ENCODE measurements at places on chromosomes 16 and 17.

- ATAC-seq = no peak
These were observed 2.3 kb upstream of the PPP1R9B start for GRCh38 chr17:50152736-50153135.

DNA sequence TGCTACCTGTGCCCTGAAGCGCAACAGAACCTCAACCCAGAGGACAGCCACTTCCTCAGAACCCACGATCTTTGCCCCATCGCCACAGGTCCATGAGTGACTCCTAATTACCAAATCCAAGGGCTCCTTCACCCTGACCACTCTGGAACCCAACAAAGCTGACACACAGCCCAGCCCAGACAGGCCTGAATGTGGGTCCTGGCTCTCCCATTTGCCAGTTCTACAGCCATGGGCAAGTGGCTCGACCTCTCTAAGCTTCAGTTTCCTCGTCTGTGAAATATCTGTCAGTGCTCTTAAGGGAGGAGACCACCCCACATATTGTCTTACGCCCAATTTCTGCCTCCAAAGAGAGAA lies 18.0 kb upstream of the ENDOV start:
- peak; percentile 48 for ATAC-seq

DNA sequence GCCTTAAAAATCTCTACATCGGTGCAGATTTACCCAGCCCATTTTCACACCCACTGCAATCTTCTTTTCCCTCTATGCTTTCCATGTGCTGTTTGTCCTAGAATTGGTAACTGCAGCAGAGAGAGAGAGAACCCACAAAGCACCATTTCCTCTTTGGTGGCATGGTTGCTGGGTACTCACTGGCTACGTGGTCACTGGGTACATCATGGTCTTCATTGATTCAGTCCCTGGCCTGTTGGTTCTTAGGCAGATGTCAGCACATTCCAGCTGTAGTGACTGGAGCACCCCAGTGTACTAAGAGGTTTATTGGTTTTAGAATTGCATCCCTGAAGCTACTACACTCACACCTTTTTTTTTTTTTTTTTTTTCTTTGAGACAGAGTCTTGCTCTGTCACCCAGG lies 156.1 kb upstream of the CACNG5 start:
- no peak for ATAC-seq

DNA sequence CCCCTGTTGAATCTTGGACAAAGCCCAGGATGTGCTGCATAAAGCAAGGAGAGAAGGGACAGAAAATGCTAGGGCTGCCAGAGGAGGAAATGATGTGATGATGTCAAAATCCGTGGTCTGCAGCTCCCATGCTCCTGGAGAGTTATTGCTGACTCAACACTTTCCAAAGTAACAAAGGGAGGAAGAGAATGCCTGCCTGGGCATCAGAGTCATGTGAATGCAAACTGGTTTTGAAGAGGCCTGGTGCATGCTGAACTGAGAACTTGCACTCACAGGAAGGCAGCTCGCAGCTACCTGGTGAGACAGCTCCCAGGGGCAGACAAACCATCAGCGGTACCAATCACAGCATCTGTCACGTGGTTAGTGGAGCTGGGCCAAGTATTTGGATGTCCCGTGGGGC lies 2.8 kb downstream of the MARVELD3 start:
- ATAC-seq = no peak

DNA sequence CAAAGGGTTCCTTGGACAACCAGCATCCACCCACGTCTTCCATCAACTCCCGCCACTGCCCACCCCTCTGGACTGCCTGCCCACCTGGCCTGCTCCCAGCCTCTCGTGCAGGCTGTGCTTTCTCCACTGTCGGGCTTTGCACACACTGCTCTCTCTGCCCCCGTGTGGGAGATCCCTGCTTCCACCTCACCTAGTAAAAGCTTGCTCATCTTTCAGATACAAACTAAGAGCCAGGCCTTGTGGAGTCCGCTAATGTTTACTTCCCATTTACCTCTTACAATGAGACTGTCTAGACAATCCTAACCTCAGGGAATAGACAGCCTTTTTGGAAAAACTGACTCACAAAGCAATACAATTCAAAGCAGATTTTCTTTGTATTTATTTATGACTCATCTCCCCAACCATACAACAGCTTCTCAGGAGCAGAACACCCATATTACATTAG lies 67.6 kb downstream of the USP31 start:
- ATAC-seq = peak; percentile 48

DNA sequence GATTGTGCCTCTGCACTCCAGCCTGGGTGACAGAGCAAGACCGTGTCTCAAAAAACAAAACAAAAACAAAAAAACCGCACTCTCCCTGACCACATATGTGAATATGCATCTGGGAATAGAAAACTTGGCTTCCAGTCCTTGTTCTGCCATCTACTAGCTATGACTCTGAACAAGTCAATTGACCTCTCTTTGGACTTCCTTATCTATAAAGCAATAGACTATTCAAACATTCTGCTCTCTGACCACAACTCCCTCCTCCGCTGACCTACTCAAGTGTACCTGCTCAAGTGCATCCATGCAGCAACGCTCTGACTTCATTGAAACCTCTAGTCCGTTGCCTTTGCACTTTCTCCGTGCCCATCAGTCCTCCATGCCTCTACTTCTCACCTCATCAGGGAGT lies 52.6 kb upstream of the KDM6B start:
- no peak for ATAC-seq

DNA sequence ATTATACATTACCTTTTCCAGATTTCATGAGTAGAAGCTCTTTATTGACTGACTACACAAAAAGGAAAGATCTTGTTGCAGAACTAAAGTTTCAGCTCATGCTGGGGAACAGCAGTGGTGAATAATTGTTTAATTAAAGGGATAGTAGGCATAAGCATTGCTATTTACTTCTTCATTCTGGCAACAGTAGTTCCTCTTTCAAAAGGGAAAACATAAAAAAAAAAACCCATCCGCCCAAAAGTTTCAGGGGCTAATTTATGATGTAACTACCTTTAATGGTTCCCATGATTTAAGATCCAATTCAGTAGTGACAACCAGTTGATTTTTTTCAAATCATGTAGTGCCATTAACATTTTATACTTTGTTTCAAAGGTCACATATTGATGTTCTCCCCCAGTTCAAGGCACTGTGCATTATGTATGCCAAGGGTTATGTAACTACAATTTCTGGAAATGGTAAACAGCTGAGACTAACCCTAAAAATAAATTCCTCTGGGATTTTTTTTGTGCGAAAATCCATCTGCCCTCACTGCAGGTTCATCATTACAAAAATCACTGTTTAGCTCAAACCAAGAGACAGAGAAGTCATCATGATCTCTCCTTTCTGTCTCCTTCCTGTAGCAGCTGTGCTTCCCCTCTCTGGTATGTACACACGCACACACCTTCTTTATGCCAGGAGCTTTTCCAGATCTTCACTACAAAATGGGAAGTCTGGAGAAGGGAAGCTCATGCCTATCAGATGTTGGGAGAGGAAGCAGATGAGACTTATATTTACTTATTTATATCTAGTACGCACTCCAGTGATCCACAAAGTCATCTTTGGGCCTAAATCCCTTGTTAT lies 2.2 kb upstream of the PHLPP2 start:
- ATAC-seq = no peak

DNA sequence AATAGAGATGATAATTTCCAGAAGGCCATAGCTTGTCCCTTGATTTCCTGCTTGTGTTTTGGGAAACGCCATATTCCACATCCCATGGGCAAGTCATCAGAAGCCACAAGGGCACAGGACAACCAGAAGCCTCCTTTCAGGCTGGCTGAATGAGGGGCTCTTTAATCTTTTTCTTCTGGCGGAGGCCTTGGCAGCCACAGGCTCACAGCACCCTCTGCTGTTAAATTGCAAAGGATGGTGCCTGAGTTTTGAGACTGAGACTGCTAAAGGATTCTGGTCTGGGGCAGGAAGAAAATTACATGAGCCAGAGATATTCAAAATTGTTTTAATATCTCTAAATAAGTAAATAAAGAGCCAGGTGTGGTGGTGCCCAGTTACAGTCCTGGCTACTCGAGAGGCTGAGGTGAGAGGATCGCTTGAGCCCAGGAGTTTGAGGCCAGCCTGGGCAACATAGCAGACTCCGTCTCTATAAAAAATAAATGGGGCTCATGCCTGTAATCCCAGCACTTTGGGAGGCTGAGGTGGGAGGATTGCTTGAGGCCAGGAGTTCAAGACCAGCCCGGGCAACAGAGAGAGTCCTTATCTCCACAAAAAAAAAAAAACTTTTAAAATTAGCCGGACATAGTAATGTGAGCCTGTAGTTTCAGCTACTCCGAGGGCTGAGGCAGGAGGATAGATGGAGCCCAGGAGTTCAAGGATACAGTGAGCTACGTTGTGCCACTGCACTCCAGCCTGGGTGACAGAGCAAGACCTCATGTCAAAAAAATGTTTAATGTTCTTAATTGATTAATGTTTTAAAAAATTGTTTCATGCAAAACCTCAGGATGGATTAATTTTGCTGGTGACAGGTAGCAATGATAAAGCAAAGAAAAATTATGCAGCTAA lies 26.3 kb downstream of the AARSD1 start:
- ATAC-seq = no peak

- ATAC-seq = peak; percentile 55
These were observed 10.3 kb upstream of the RPL38 start for GRCh38 chr17:74192950-74193781.

- no peak for ATAC-seq
These were observed 16.7 kb downstream of the ZBTB4 start for GRCh38 chr17:7462474-7463371.

GRCh38 chr17:18182978-18183333 lies 672 bp upstream of the ALKBH5 start:
- peak; percentile 42 for ATAC-seq

GRCh38 chr17:44414394-44415155 lies 25.1 kb upstream of the ITGA2B start:
- no peak for ATAC-seq

DNA sequence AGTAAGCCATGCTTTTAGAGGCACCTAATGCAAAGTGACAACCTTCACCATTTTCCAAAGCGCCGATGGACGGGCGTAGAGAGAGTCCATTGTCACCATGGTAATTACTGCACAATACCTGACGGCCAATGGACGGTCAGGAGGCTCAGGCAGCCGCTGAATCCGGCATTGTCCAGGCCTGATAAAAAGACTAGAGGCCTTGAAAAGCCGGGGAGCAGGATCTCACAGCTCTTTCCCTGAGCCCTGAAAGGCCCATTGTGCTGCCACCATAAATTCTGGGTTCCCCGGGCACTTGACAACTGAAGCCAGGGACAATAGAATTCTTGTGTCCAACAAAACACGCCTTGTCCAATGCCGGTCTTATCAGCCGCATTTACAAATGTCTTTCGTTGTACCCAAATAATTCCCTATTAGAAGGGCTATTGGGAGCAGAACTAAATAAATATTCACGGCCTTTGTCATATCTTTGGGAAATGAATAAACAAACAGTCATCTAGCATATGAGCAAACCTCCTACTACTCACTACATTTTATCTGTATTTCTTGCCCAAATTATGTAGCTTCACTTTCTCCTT lies 62.4 kb downstream of the CDH11 start:
- no peak for ATAC-seq

DNA sequence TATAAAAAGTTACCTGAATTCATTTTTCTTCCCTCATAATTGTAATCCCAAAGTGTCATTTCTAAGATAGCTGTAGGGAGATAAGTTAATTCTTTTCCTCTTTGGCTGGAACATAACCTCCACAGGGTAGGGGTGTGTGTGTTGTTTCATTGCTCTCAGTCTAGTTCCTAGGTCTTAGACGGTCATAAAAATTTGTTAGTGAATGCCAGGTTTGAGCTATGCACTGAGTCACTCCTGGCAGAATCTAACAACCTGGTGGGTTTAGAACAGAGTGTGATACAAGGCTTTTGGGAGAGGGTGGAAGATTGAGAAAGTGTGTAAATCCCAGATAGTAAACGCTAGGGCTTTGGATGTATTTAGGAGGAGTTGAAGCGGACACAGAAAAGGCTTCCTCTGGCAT lies 894 bp upstream of the PHKG2 start:
- no peak for ATAC-seq

DNA sequence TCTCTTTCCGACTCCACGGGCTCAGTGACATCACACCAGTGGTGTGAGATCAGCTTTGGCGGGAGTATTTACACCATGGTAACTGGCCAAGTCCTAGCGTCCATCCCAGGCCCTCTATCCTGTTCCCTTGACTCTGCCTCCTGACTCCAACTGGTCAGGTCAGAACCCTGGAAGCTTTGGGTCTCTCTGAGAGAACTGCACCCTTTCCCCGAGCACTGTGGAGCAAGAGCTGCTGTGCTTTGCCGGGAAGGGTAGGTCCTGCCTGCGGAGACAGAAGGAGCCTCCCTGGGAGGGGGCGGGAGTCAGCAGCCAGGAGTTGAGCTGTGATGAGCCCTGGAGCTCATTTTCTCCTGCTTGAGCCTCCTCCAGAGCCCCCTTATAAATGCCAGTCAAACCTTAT lies 212.1 kb upstream of the TNRC6C start:
- ATAC-seq = no peak

- no peak for ATAC-seq
These were observed 94.5 kb downstream of the ZDHHC7 start for GRCh38 chr16:84916850-84917249.

DNA sequence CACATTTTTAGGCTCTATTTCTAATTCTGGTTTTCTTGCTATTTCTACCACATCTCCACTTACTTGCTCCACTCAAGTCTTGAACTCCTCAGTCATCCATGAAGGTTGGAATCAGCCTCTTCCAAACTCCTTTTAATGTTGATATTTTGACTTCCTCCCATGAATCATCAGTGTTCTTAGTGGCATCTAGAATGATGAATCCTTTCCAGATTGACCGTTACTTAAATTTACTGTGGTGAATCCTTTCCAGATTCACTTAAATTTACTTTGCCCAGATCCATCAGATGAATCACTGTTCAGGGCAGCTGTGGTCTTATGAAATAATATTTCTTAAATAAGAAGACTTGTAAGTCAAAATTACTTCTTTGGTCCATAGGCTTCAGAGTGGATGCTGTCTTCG lies 32.4 kb downstream of the CLTC start:
- no peak for ATAC-seq

- no peak for ATAC-seq
These were observed 66.3 kb downstream of the WIPI1 start for GRCh38 chr17:68390888-68391545.

DNA sequence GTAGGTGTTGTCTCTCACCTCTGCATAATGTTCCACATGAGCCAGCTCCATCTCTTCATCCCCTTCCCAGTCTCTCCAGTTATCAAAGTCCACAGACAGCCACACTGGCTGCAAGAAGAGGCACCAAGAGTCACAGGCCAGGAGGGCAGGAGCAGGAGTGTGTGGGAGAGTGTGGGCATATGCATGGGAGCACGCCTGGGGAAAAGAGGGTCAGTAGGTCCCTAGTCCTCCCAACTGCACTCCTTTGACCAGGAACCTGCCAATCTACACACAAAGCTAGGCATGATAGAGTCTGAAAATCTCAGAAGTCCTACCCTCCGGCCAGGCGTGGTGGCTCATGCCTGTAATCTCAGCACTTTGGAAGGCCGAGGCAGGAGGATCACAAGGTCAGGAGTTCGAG lies 7.3 kb upstream of the AARSD1 start:
- ATAC-seq = no peak

Measured in activated T-helper 17 cell treated with anti-CD3 and anti-CD28 coated beads, Interleukin-2, amount 50 U/mL, for 72 hours (primary cell).